ENCODE measurements at places on chromosomes 1 and 21.

GRCh38 chr1:228727681-228728171, 7.6 kb upstream of the RHOU start:
- DNase-seq: no peak

DNA sequence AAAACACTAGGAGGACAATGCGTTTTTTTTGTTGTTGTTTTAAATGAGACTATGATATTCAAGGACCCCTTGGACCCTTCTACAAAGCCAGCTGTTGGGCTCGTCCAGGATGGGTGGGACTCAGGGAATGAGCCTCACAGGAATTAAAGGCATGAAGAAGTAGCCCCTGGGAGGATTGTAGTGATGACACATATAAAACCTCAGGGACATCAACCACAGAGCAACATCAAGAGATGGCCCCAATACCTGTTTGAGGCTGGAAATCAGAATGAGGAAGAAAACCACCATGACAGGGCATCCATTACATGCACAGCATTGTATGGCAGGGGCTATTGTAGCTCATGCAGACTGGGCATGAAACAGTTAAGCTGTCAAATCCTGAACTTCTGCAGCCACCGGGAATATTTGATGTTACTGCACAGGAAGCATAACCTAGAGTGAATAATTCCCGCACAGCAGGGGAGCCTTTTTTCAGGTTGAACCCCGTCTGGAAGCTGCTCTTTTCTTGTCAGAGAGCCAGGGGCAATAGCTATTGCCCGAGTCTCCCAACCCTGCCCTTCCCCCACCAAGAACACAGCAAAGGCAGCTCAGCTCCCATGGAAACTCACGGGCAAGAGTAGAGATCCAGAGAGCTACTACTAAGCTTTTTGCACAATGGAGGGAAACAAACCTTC, 140.2 kb upstream of the FGGY start:
- peak; percentile 58 for DNase-seq

DNA sequence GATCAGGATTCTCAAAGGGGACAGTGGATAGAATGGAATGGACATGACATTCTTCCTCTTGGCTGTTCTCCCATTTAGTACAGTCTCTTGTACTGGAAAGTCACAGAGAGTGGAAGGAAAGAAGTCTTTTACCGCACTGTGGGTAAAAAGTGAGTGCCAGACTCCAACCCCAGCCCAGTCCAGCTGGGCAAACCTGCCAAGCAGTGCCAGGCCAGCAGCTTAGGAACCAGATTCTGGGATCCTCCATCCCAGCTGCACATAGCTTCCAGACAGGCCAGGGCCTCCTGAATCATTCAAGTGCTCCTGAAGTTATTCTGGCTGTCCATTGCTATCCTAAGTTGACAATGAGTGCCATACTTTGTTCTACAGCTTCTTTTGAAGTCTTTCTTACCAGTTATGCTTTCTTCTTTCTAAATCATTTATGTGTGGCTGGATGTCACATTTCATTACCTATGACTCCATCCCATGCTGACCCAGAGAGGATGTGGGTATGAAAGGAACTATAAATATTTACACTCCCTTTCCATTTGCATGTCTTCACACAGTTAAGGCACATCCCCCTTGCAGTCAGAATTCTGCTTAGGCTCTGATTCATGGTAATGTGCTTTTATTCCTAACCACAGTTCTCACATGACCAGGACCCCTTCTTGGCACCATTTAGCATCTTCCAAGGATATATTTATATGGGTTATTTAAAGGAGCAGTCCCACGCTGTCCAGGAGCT, 88.9 kb downstream of the AK5 start:
- DNase-seq: no peak

DNA sequence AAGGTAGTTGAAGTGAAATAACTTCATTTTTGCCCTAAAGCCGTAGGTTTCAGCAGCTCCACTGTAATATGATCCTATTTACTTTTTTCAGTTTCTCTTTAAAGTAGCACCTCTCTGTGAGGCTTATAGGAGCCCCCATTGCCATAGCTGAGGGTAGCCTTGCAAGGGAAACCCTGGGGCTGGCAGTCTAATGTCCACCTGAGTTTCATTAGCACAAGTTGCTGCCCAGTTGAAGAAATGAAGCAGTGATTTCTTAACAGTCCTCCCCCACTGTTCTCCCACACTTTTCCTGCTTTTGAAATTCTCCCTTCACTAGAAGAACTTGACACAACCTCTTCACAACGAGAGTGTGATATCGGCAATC, 1.5 kb downstream of the HMCN1 start:
- DNase-seq: no peak

DNA sequence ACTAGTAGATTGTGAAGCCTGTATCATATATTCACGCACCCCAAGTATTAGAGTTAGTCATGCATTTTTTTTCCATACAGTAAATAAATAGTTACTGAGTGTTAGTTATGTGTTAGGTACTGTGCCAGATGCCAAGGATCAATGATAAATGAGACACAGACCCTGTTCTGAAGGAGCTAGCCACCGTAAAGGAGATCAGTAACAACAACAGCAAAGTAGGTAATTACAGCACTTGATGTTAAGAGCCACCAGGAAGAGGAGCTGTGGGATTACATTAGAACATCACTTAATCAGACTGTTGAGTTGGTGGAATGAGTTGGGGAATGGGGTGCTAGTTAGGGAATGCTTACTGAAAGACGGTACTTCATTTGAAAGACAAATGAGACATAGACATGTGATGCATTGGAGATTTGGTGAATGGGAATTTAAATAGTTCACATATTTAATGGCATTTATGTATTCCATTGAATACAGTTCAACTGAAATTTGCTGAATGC, 21.0 kb downstream of the PRKAA2 start:
- peak; percentile 20 for DNase-seq

DNA sequence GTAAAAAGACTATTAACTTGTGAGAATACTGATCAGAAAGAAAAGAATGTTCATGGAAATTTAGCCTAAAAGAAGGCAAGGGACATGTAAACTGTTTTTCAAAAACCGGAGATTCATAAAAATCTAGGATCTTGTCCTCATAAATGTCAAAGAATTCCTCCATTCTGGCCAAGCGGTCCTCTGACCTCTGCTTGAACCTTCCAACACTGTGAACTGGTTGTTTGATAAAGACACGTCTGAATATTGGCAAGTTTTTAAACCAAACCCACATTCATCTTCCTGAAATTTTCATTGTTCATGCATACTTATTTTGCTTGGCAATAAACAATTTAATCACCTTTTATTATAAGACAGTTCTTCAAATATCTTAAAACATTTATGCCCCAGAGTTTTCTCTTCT, 19.8 kb downstream of the ASPM start:
- no peak for DNase-seq

DNA sequence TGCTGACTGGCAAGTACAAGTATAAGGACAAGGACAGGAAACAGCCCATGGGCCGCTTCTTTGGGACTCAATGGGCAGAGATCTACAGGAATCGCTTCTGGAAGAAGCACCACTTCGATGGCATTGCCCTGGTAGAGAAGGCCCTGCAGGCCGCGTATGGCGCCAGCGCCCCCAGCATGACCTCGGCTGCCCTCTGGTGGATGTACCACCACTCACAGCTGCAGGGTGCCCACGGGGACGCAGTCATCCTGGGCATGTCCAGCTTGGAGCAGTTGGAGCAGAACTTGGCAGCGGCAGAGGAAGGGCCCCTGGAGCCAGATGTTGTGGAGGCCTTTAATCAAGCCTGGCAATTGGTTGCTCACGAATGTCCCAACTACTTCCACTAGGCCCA, 32.0 kb downstream of the SLC16A1 start:
- DNase-seq: no peak

GRCh38 chr21:34561806-34562205, 49.8 kb upstream of the KCNE1 start:
- DNase-seq: no peak

GRCh38 chr1:181806746-181807145, 254.8 kb downstream of the ZNF648 start:
- peak; percentile 48 for DNase-seq

GRCh38 chr1:161676958-161677689, 14.2 kb downstream of the FCGR2B start:
- no peak for DNase-seq

GRCh38 chr1:101757985-101758384, 238.7 kb downstream of the OLFM3 start:
- no peak for DNase-seq

DNA sequence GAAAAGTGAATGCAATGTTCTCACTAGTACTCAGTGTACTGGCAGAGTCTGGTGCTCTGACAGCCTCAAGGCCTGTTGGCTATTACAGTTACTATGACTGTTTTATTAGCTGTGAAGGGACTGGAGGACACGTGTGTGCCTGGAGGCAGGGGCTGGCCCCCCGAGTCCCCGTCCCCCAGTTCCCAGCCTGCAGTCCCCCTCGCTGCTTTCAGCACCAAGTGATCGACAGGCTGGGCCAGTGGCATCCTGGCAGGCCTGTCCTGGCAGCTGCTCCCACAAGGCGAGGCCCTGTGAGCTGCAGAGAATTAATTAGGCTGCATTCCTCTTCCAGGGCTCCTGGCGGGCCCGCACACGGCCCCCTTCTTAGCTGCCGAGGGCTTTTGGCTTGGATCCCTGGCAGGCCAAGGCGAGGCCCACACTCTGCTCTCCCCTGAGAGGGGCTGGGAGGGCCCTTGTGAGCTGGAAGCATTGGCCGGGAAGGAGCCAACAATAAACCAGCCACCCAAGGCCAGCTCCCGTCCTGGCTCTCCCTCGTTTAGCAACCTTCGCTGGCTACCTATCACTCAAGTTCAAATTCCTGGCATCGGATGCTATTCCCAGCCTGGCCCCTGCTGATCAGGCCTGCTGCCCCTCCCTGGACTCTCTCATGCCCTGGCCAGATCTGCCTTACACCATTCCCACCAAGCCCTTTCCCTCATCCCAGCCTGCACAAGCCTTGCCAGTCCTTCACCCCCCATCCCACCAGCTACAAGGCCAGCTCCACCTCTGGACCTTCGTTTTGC, 9.8 kb downstream of the EDN2 start:
- no peak for DNase-seq

GRCh38 chr1:114750780-114751179, 7.0 kb downstream of the CSDE1 start:
- DNase-seq: no peak

- DNase-seq: no peak
Observed at GRCh38 chr1:89942014-89942413, 52.9 kb upstream of the ZNF326 start.

GRCh38 chr21:42653231-42654061, at the start of gene PDE9A:
TSS of gene PDE9A (plus strand) at chr21:42653621. CDS start at chr21:42653815, 194 bp downstream.
- DNase-seq: no peak

DNA sequence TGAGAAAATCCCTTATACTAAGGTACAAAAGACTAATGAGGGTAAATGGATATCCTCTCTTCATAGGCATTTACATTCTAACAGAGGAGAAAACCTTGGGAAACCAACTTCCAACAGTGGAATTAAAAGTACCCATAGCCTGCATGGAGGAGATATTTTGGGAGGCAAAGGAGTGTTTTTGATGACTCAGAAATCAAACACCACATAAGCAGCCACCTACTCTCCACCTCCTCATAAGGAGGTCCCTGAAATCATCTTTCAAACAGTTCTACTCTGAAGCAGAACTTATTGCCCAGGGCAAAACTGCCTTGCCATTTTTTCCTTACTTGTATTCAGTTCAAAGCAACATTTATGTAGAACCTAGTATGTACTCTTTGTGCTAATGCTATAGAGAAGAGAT, 211.3 kb downstream of the KCNH1 start:
- DNase-seq: no peak

GRCh38 chr1:186753241-186753640, 73.0 kb upstream of the PTGS2 start:
- DNase-seq: no peak

GRCh38 chr1:21338573-21339355, 48.5 kb upstream of the ECE1 start:
- no peak for DNase-seq

DNA sequence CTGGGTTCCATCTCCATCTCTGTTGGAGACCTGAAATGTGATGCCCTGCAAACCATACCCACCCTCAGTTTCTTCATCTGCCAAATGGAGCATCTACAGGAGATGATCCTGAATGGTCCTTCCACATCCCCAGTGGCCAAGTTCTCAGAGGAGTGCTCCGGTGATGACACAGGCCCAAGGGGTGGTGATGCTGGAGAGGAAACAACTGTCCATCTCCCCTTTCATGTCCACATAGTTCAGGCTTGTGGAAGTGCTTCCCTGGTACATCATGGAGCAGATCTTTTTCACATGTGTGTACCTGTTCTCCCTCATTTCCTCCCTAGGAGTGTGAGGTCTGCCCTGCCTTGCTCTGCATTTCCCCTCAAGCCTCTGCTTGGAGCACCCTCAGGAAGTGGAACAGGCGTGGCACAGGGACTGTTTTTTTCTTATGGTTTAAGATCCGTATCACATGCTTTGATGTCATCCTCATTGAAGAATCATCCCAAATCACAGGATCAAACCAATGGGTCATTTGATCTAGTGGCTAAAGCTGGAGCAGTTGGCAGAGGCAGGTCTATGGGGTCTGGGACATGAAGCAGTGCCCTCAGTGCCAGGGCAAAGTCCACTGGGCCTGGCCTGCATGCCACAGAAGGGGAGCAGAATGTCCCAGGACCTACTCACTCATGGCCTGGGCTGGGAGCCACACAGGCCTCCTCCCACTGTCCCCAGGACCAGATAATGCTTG, 8.2 kb upstream of the TRIM63 start:
- DNase-seq: no peak

GRCh38 chr1:173202424-173203145, 4.5 kb downstream of the TNFSF4 start:
- DNase-seq: peak; percentile 61

- no peak for DNase-seq
Observed at GRCh38 chr1:15849775-15850324, 2.3 kb downstream of the SPEN start.

GRCh38 chr1:79657951-79658658, 651.6 kb upstream of the ADGRL4 start:
- no peak for DNase-seq

DNA sequence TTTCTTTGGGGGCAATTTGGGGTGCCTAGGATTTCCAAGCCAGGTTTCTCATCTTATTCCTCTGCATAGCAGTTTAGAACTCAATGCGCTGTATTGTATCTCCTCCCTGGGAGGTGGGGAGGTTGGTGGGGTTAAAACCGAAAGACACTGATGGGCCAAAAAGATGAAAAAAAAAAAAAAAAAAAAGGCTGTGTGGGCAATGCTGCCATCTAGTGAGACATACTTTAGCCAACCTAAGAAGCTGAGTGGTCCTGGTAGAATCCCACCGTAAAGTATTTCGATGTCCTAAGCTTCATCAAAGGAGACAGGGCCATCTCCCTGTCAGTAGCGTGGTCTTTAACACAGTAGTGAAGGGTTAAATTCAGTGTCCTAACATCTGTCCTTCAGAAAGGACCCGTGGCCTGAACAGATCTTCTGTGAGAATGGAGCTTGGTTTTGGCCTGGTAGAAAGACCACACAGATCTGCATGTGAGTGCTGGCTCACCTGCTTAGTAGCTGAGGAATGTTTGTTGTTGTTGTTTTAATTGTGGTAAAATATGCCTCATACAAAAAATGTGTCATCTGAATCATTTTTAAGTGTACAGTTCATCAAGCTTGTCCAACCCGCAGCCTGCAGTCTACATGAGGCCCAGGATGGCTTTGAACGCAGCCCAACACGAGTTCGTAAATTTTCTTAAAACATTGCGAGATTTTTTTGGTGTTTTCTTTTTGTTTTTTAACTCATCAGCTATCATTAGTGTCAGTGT, 226.2 kb downstream of the KIF26B start:
- no peak for DNase-seq

- DNase-seq: no peak
Observed at GRCh38 chr1:231310391-231310934, 27.2 kb downstream of the EXOC8 start.

Measured in NT2/D1 (cell line).